ENCODE measurements at places on chromosomes 7 and 10. TPM values are rescaled to one million over a fixed set of nuclear protein-coding genes. Genes with fewer than 3 reads are reported as not detected.

The UTF1 gene
- total RNA-seq, result 18.6 TPM

DNA sequence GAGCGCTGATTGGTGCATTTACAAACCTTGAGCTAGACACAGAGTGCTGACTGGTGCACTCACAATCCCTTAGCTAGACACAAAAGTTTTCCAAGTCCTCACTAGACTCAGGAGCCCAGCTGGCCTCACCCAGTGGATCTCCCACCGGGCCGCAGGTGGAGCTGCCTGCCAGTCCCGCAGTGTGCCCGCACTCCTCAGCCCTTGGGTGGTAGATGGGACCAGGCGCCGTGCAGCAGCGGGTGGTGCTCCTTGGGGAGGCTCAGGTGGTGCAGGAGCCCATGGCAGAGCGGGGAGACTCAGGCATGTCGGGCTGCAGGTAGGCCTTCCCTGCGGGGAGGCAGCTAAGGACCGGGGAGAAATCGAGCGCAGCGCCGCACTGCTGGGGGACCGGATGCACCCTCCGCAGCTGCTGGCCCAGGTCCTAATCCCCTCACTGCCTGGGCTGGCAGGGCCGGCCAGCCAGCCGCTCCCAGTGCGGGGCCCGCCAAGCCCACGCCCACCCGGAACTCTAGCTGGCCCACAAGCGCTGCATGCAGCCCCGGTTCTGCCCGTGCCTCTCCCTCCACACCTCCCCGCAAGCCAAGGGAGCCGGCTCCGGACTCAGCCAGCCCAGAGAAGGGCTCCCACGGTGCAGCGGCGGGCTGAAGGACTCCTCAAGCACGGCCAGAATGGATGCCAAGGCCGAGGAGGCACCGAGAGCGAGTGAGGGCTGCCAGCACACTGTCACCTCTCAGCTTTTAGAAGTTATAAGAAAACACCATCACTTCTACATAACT lies 128.9 kb downstream of the ZNF438 start:
- peaks cover 10% of the 10 kb centered on the region for H3K4me1 ChIP-seq
- no peaks in the 10 kb centered on the region for H3K27me3 ChIP-seq
- DNase-seq, result no peak

DNA sequence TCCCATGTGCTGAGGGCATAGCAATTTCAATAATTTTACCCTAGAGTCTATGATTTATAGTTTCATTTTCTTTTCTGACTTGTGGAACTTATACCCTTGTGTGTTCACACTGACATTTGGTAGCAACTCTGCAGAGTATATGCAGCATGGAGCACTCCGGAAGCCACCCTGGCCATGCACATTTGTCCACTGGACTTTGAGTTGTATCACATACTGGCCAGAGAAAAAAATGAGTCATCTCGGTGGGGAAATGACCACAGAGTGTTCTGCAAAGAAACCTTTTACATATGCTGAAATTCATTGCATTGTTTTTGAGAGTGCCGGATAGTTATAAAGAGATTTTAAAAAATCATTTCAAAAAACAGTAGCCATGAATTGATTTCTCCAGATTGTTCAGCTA lies 164.8 kb upstream of the COBL start:
- no peak overlapping the region for H3K4me3 ChIP-seq
- no peaks in the 10 kb centered on the region for H3K27me3 ChIP-seq
- no peak for DNase-seq
- no peaks in the 10 kb centered on the region for H3K4me1 ChIP-seq

The SLC39A12 gene
- 0.68 TPM for total RNA-seq

The IFIT1 gene
- 15.3 TPM for total RNA-seq

DNA sequence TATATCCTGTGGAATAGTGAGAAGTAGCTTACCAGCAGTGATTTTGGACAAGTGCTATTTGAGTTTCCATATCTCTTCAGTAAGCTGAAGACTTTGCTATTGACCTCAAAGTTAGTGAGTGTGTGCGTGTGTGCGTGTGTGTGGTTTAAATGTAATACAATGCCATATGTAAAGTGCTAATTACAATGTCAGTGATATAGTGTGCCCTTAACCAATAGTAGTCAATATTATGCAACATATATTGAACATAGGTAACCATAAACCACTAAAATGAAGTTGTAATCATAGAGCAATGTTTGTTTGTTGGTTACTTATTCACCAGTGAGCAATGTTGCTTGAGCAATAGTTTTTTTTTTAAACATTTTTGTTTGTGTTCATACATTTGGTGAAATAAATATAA lies 309.4 kb downstream of the NXPH1 start:
- H3K36me3 ChIP-seq, result no peaks in the 10 kb centered on the region
- no peaks in the 10 kb centered on the region for H3K4me1 ChIP-seq
- no peak for DNase-seq
- H3K27ac ChIP-seq, result no peak overlapping the region

The HNRNPH3 gene
- 103 TPM for total RNA-seq

DNA sequence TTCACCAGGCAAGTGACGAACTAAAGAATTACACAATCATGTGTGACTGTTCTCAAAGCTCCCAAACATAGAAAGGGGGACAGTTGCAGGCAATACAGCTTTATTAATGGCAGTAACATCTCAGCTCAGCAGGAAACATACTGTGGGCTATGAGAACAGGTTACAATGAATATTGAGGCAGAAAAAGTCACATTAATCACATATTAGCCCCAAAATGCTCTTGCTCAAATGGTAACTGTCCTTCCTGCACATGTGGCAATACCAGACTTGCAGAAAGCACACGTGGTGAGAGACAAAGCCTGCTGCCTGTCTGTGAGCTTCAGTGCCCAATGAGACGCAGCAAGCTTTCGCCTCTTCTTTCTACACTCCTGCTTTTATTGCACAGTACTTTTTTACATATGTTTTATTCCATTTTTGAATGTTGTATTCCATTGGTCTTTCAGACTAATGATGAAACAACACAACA lies 104.9 kb upstream of the ACBD5 start:
- H3K27me3 ChIP-seq, result no peaks in the 10 kb centered on the region
- H3K4me3 ChIP-seq, result no peak overlapping the region
- no peaks in the 10 kb centered on the region for H3K36me3 ChIP-seq
- no peak for DNase-seq
- H3K27ac ChIP-seq, result no peak overlapping the region

GRCh38 chr7:117873310-117874190 lies at the start of gene CTTNBP2:
Gene CTTNBP2, minus strand, starts transcription at chr7:117873441. Its CDS starts 26 bp downstream, at chr7:117873415.
- H3K4me3 ChIP-seq, result peak within 1 kb of the TSS; percentile 62
- H3K36me3 ChIP-seq, result no peaks in the 10 kb centered on the region
- no peak within 1 kb of the TSS for H3K27ac ChIP-seq
- no peaks in the 10 kb centered on the region for H3K4me1 ChIP-seq

The RGR gene
- 5.9 TPM for total RNA-seq

- no peak overlapping the region for H3K27ac ChIP-seq
- H3K36me3 ChIP-seq, result no peaks in the 10 kb centered on the region
- no peak for DNase-seq
- no peak overlapping the region for H3K4me3 ChIP-seq
Observed at GRCh38 chr10:124394583-124394982, 24.1 kb downstream of the OAT start.

DNA sequence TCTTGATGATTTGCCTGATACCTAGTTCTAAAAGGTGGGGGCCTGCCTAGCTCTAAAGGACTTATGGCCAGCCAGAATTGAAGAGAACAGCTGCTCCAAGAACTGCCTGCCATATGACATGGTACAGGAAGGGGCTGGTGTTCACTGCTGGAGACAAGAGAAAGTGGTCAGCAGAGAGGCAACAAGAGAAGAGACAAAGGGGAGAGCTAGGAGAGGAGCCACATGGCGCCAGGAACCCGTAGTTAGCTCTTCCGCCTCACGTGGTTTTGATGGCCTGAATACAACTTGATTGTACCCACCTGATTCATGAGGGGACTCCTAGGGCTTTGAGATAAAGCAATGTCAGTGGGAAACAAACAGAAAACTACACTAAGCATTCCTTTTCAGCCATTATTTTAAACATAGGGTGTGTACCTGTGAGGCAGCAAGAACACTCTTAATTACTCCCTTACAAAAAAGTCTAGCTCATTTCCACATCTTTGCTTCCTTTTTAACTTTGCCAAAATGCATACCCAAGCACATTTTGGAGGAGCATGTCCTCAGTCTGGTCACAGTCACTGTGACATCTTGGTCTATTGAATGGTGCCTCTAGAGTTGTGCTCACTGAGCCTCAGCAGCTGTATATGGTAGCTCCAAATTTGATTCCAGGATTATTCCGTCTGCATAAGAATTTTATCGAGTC lies 71.6 kb downstream of the CCDC71L start:
- no peak overlapping the region for H3K27ac ChIP-seq
- H3K4me3 ChIP-seq, result no peak overlapping the region
- H3K36me3 ChIP-seq, result no peaks in the 10 kb centered on the region
- DNase-seq, result no peak
- no peaks in the 10 kb centered on the region for H3K27me3 ChIP-seq
- no peaks in the 10 kb centered on the region for H3K4me1 ChIP-seq

GRCh38 chr10:71344993-71345480 lies 26.0 kb downstream of the SLC29A3 start:
- H3K27me3 ChIP-seq, result no peaks in the 10 kb centered on the region
- no peaks in the 10 kb centered on the region for H3K4me1 ChIP-seq
- H3K36me3 ChIP-seq, result no peaks in the 10 kb centered on the region
- H3K4me3 ChIP-seq, result no peak overlapping the region
- DNase-seq, result no peak

DNA sequence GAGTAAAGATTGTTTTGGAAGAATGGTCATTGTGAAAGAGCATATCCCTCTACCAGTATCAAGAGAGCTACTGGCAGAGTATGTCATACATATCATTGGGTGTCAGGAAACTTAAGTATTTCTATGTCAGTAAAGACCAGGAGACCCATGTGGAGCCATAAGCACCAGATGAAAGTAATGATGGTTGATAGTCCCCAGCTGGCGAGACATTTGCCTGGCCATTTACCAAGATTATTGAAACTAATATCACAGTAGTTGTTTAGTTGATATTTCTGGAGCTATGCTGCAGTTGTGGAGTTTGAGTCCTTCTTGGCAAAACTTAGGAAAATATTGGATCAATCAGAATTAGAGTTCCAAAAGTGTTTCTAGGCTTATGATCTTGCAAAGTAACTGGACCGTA lies 114.8 kb downstream of the SNX10 start:
- H3K36me3 ChIP-seq, result no peaks in the 10 kb centered on the region
- no peak overlapping the region for H3K4me3 ChIP-seq

DNA sequence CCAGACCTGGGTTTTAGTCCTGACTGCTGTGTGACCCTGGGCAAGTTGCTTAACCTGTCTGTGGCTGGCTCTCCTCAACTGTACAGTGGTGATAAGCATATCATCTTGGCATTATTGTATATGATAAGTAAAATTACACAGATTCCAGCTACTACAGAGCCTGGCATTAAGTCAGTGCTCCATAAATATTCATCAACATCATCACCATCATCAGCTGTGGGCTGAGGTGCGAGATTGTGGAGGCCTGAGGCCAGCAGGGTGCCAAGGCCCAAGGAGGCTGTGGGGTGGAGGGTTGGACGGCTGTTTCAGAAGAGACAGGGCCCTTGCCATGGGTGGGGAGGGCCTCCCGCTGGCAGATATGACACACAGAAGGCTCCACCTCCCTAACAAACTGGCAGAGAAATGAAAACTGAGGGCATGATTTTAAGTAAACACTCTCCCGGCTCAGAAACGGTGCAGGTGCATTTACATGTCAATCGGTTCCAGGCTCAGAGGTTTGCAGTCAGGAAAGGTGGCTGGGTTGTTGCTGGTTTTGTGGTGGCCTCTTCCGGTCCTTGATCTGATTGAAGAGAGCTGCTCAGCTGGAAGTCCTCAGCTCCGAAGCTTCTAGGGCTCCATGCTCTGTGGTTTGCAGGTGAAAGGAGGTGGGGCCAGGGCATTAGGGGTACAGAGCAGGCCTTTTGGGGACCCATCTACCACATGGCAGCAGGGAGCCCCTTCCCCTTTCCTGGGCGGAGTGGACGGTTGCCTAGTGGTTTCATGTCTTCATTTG lies 10.2 kb downstream of the CRYGN start:
- H3K27ac ChIP-seq, result no peak overlapping the region
- peaks cover 27% of the 10 kb centered on the region for H3K4me1 ChIP-seq
- H3K36me3 ChIP-seq, result no peaks in the 10 kb centered on the region

DNA sequence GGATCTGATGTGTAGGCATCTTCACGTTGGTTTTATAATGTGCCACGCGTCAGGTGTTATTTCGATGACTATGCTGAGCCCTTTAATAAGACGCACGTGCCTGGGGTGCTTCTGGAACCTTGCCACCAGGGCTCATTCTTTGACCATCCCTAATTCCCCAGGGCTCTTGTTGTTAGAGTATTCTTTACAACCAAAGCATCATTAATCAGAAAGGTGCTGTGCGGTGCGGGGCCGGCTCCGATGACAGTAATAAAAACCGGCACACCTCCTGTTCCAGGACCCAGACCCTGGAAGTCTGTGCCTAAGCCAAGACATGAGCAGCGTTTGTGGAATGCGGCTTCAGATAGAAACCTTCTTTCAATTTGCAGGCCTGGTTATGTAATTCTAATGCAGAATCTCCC lies 58.4 kb downstream of the MGMT start:
- H3K4me3 ChIP-seq, result no peak overlapping the region
- H3K27ac ChIP-seq, result no peak overlapping the region
- H3K36me3 ChIP-seq, result no peaks in the 10 kb centered on the region
- H3K27me3 ChIP-seq, result no peaks in the 10 kb centered on the region
- DNase-seq, result no peak

DNA sequence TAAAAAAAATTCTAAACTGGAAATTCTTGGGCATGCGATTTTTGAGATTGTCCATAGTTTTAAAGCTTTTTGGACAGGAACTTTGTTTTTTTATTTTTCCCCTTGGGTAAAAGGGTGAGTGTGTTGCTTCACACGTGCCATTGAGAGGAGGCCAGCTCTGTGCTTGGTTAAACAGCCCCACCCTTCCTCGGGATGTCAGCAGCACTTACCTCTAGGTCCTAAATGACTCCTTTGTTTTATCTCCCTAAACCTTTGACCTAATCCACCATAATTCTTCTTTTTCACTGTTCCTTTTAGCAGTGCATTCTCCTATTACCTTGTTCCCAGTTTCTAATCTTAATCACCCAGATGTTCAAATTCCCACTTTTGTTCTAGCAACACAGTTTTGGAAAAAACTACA lies 83.5 kb downstream of the SEMA3D start:
- peaks cover 14% of the 10 kb centered on the region for H3K4me1 ChIP-seq
- no peak overlapping the region for H3K4me3 ChIP-seq
- DNase-seq, result peak; percentile 67
- H3K27me3 ChIP-seq, result no peaks in the 10 kb centered on the region

The CUBN gene
- total RNA-seq, result 11.0 TPM

GRCh38 chr10:32298075-32298812 lies 48.7 kb downstream of the EPC1 start:
- DNase-seq, result no peak
- no peak overlapping the region for H3K27ac ChIP-seq
- no peak overlapping the region for H3K4me3 ChIP-seq

GRCh38 chr7:8923164-8923806 lies 489.9 kb downstream of the NXPH1 start:
- no peak for DNase-seq
- H3K27me3 ChIP-seq, result no peaks in the 10 kb centered on the region
- H3K4me1 ChIP-seq, result no peaks in the 10 kb centered on the region
- H3K27ac ChIP-seq, result no peak overlapping the region
- H3K36me3 ChIP-seq, result no peaks in the 10 kb centered on the region
